ENCODE measurements at places on chromosomes 2 and 18.

DNA sequence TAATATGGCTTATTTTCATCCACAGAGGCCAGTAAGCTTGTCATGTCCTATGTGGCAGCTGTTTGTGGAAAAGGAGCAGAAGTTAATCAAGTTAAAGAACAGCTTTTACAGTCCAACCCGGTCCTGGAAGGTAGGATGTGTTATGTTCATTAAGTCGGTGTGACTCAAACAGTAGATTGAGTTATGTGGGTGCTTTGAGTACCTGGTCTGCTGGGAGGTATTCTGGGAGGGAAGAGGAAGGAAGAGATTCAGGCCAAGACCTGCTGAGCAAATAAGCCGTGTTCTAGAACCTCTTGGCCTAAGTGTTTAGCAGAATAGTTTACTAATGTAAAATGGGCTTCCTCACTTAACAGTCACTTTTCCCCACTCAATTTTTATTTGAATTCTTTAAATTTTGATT is 96.2 kb downstream of the MYO1B start:
- DNase-seq, result no peak

GRCh38 chr2:216574046-216574445 is 59.2 kb upstream of the IGFBP2 start:
- no peak for DNase-seq

- no peak for DNase-seq
Measured at GRCh38 chr2:174784316-174784715, 20.0 kb upstream of the CHRNA1 start.

DNA sequence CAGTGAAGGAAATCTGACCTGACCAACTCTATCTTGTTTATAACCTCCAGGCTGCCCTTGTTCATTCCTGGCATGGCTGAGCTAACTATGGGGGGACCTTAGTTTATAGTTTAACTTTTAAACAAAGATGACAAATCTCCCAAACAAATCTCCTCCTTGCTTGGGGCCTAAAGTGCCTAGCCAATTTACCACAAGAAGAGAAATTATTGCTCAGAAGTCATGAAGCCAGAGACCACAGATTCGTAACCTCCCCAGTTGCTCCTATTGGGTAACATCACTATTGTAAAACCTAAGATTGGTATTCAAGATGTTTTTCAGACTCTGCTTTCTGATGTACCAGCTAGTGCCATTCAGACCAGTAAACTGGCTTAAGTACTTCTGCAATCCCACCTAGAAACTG is 649.4 kb upstream of the SLC8A1 start:
- DNase-seq, result no peak

DNA sequence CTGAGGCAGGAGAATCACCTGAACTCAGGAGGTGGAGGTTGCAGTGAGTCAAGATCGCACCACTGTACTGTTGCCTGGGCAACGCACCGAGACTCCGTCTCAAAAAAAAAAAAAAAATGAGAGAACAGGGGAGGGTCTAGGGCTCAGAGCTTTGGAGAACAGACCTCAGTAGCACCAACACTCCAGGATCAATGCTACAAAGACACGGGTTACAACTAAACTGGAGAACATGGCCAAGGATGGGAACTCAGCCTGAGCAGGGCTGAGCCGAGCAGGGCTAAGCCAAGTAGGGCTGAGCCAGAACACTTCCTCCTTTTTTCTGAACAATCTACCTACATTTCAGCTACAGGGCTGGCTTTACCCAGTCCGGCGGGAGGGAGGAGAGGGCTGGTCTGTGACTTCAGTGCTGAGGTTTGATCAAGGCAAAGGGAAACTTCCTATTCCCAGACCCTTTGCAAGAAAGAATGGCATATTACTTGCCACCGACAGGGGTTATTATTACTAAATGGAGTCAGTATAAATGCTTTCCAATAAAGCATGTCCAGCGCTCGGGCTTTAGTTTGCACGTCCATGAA is 2.9 kb upstream of the CASP8 start:
- DNase-seq, result no peak

DNA sequence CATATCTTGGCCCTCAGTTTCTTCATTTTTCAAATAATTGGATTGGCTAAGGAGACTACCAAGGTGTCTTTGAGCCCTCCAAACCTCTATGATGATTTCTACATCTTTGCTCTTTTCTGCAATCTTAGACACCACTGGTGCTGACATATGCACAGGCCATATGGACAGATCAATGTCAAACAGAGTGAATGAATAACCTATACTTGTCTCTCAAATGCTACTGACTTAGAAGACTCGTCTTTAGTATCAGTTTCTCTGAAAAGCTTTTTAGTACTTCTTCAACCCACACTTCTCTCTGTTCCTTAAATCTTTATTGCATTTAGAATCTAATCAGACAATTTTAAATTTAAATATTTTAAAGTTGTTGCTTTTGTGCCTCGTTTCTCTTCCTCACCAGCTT is 258.2 kb downstream of the LTBP1 start:
- no peak for DNase-seq

DNA sequence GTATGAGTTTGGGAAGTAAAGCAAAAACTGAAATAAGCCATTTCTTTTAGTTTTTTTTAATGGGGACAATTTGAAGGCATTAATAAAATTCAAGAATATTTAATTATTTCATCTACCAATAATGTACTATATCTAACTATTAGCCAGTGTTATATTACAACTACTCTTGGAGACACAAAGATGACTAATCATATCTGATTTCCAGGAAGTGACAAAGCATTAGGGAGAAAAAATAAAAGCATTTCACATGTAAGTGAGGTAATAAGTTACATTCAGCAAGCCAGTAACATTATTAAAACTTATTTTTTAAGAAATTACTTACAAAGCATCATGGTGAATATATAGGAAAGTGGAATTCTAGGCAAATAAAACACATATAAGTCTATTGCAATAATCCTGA is 781.3 kb upstream of the NRXN1 start:
- DNase-seq, result no peak

DNA sequence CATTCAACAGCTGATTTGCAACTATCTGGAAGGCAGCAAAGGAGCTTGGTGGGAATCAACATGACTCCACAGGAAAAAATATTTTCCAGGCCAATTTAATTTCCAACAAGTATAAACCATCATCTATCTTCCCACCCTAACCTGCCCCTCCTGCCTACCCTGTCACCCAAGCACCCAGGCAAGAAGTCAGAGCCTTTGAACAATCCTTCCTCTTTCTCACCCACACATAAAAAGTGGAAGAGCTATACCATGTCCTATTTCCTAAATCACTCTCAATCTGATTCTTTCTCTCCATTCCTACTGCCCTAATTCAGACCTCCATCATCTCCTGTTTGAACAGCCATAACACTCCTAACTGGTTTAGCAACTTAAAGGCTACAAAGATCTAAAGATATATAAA is 12.7 kb downstream of the SPIRE1 start:
- DNase-seq, result no peak

DNA sequence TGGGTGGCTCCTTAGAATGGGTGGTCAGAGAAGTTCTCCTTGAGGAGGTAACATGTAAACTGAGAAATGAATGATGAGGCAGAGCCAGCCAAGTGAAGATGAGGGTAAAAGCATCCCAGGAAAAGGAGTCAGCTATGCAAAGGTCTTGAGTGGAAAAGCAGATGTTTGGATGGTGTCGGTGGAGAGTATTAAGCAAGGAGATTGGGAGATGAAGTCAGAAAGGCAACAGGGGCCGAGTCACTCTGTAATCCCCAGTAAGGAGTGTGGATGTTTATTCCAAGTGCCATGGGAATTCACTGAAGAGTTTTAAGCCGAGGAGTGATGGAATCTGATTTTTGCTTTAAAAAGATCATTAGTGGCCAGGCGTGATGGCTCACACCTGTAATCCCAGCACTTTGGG is 3.4 kb upstream of the STAMBP start:
- DNase-seq, result no peak

GRCh38 chr18:45753286-45753685 is 29.3 kb downstream of the SLC14A1 start:
- no peak for DNase-seq

DNA sequence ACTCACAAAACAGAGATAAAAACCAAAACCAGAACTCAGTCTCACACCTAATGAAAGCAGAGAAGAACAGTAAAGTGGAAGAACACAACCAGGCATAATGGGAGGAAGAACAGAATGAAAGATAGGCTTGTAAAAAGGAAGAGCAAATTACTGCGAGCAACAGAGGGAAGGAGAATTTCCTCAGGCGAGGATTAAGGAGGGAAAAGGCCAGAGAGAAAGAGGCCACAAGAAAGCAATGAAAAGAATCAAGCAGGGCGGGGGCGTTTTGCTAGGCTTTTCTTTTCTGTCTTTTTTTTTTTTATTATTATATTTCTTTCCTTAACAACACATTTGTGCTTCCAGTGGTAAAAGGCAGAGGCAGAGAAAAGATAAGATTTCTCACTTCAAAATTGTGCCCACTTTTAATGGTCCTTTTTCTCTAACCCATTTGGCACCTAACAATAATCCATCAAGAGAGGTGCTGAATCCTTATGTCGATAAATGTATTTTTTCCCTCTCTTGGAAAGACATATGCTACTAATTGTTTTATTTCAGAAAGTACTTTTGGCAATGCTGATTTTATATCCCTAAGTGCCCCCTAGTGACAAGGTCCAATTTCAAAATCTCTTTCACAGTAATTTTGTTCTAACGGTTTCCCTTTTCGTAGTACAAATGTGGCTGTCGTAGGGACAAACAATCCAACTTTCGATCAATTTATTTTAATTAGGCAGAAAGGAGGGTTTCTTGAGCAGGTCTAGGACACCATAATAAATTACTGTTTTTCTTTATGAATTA is 138.7 kb upstream of the AQP4 start:
- no peak for DNase-seq
